ENCODE measurements at places on chromosomes 12 and 14.

GRCh38 chr14:38213001-38213400, 5.3 kb downstream of the SSTR1 start:
- no peak for DNase-seq

GRCh38 chr14:54767139-54767431, 135.5 kb downstream of the GCH1 start:
- DNase-seq: no peak

- DNase-seq: peak; percentile 27
Measured at GRCh38 chr14:21748869-21749303, 75.3 kb upstream of the OR4E1 start.

GRCh38 chr14:38065106-38065762, 142.5 kb upstream of the SSTR1 start:
- DNase-seq: no peak

- no peak for DNase-seq
Measured at GRCh38 chr14:80378084-80378690, 166.9 kb upstream of the DIO2 start.

DNA sequence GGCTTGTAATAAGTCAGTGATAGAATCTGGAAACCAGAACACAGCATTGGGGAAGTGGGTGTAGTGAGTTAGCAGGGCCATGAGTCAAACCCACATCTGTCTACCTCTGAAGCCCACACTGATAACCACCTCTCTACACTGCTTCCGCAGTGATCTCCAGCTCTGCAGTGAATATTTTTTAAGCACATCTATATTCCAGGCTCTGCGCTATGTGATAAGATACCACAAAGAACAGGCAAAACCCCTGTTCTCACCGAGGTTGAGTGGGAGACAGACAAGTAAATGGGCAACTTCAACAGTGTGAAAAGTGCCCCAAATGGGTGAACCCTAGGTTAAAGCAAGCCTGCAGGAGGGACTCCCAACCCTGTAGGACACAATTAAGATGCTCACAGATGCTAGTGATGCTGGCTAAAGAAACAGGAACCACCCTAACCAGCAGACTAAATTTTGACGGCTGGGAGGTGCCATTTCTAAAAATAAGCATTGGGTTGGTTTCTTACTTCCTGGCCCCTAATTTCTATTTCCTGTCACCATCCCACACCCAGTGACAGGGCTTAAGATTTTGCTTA, 375.0 kb downstream of the DPF3 start:
- DNase-seq: no peak

- DNase-seq: no peak
Measured at GRCh38 chr12:30546121-30546520, 149.5 kb downstream of the IPO8 start.

- DNase-seq: no peak
Measured at GRCh38 chr14:29355331-29355730, 572.3 kb downstream of the PRKD1 start.

DNA sequence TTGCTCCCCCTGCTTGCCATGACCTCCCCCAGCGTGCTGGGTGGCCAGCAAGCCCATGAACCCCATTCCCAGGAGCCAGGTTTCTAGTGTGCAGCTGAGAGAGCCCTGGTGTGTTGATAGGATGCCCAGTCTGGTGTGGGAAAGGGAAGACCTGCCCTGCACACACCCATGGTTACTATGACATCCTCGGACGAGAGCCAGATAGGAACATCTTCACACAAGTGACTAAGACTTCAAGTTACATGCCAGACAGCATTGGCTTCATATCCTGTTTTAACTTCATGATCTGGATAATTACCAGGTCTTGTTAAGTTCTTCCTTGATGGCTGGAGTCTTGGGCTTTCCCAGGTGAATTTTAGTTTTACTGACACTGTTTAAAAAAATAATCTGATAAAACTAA, 196.6 kb upstream of the EGLN3 start:
- DNase-seq: peak; percentile 23

DNA sequence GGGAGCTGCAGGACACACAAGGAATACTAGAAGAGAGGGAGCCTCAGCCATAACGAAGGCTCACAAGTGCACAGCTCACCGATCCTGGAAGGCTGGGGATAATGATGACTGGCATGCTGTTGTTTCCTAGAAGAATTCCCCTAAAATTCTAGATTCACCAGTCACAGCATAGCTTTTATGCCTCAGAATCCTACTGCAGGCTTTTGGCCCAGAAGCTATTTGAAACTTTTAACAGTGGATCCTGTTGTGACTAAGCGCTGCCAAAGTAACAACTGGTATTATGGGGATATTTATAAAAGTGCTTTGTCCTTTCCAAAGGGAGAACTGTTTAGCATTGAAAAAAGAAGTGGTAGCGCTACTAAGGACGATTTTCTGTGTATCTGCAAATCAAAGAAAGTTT, 214.1 kb upstream of the PELI2 start:
- no peak for DNase-seq

- no peak for DNase-seq
Measured at GRCh38 chr12:58841058-58841798, 79.1 kb downstream of the LRIG3 start.

GRCh38 chr14:73238424-73238852, 1.1 kb downstream of the PAPLN start:
- peak; percentile 84 for DNase-seq

DNA sequence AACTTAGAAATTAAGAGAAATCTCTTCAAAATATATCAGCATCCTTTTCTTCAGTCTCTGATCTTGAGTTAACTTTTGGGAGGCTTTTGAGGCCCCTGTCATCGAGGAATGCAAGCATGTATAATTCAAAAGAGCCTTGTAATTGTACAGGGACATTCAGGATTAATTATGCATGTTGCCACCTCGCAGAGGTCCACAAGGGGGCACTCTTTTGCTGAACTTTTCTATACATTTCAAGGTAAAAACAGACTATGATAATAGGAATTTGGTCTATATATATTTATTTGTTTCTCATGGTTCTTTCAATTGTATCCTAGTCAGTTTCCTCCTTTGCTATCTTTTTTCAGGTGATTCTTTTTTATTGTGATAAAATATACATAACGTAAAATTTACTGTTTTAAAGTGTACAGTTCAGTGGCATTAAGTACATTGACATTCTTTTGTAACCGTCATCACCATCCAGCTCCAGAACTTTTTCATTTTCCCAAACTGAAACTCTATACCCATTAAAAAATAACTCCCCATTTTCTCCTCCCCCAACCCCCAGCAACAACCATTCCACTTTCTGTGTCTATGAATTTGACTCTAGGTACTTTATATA, 47.0 kb upstream of the SLC2A13 start:
- DNase-seq: no peak

- no peak for DNase-seq
Measured at GRCh38 chr12:22396253-22396652, 61.7 kb upstream of the ST8SIA1 start.

- no peak for DNase-seq
Measured at GRCh38 chr12:76692846-76693245, 71.1 kb upstream of the ZDHHC17 start.

DNA sequence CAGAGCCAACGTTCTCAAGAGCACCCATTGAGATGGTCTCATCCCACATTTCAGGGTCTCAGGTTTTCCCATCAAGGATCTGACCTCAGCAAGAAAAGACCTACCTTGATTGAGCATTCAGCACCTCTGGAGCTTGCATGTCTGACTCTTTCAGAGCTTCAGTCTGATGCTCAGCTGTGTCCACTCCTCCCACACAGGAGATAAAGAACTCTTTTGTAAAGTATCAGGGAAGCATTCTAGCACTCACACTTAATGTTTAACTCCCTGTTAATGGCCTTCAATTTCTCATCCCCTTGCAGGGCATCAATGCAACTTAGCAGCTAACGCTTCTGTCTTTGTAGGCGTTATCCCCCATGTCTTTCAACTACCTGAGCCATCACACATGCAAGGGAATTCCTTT, 124.1 kb downstream of the GALC start:
- no peak for DNase-seq

GRCh38 chr12:77294016-77294415, 228.6 kb upstream of the E2F7 start:
- DNase-seq: peak; percentile 3

DNA sequence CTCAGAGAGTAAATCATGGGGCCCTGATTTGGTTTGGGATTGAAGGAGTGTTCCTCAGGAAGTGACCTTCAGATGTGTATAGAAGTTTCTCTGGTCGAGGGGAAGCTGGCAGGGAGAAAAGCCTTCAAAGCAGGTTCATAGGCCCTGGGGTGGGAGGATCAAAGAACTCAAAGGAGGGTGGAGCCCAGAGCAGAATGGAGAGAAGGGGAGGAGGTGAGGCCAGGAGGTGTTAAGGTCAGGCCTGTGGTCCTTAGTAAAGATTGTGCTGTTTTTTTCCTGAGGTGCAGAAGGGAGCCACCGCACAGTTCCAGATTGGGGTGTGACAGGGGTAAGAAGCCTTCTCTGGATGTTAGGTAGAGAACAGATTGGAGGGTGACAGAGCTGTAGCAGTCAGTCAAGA, 9.7 kb upstream of the CFAP251 start:
- DNase-seq: no peak

GRCh38 chr14:54565785-54566409, 1.0 kb upstream of the SAMD4A start:
- DNase-seq: peak; percentile 90

- DNase-seq: no peak
Measured at GRCh38 chr14:79516009-79516408, 695.3 kb downstream of the DIO2 start.

DNA sequence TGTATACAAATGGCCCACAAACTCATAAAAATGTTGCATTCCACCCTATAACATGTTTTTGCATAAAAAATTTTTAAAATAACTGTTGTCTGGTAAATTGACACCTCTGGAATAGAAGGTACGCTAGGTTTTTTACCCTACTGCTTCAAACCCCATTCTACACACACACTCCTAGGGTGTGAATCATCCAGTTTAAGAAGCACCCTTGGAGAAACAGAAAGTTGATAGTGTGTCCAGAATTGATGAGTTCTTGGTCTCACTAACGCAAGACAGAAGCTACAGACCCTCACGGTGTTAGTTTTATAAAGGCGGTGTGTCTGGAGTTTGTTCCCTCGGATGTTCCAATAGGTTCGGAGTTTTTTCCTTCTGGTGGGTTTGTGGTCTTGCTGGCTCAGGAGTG, 158.5 kb downstream of the KLRB1 start:
- DNase-seq: peak; percentile 4

- no peak for DNase-seq
Measured at GRCh38 chr12:123390498-123391426, 6.8 kb downstream of the KMT5A start.

GRCh38 chr14:39109893-39110715, 4.0 kb upstream of the GEMIN2 start:
- no peak for DNase-seq

GRCh38 chr14:68784226-68784910, 8.5 kb downstream of the ZFP36L1 start:
- DNase-seq: no peak

GRCh38 chr12:100778967-100779590, 15.5 kb upstream of the ANO4 start:
- no peak for DNase-seq

GRCh38 chr14:34322940-34323418, 139.1 kb downstream of the SPTSSA start:
- DNase-seq: peak; percentile 59

GRCh38 chr14:51776102-51776894, 84.1 kb upstream of the GNG2 start:
- DNase-seq: peak; percentile 69

DNA sequence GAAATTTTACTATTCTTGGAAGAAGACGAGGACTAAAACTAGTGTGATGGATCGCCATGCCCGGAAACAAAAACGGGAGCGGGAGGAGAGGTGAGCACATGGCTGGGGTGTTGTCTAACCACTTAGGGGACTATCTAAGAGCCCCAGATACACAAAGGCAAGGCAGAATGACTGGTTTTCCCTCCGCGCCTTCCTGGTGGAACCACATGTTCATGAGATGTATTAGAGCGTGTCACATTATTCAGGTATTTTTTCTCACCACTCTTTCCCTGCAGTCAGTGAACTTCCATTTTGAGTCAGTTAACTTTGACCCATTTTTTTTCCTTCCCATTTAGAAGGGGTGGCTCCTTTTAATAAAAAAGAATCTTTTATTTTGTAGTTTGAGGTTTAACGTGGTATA, 68.8 kb upstream of the TRAF3 start:
- no peak for DNase-seq

GRCh38 chr14:24958271-24958670, 91.7 kb downstream of the STXBP6 start:
- no peak for DNase-seq

GRCh38 chr12:113207613-113208040, 13.6 kb upstream of the TPCN1 start:
- DNase-seq: no peak

All from RWPE1 (cell line).